Caco-2 (cell line): ENCODE measurements at places on chromosomes 1 and 21. TPM values are rescaled to one million over a fixed set of nuclear protein-coding genes. Genes with fewer than 3 reads are reported as not detected.

- DNase-seq: no peak
Measured at GRCh38 chr1:52240592-52241210, 98.8 kb downstream of the ZFYVE9 start.

- no peak for DNase-seq
Measured at GRCh38 chr1:55712148-55712547, 497.0 kb upstream of the USP24 start.

SLC9C2 gene
- total RNA-seq: not detected in 2 replicates

TCHH gene
- total RNA-seq: 0.39 and 0.54 TPM in 2 replicates

SMYD3 gene
- 33.0 and 37.7 TPM in 2 replicates for total RNA-seq

DNA sequence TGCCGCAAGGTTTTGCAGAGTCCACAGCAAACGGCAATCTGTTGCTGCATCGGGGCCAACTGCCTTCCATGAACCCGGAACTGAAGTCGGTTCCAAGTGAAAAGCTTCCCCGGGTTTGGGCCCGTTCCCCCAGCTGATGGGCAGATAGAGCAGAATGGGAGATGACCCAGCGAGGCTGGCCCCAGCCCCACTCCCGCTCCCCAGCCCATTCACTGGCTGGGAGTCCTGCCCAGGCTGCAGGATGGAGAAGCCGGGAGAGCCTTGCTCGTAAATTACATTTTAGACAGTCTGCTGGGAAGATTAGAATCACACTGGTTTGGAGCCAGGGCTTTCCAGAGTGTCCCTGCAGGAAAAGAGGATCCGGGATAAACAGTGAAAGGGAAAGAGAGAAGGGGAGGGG, 31.6 kb upstream of the PAX7 start:
- no peak for DNase-seq

GRCh38 chr1:80779275-80779674, 1021.5 kb upstream of the ADGRL2 start:
- DNase-seq: no peak

GRCh38 chr1:71784241-71784640, 498.1 kb downstream of the NEGR1 start:
- DNase-seq: no peak

SCP2 gene
- 67.0 and 74.5 TPM in 2 replicates for total RNA-seq

GRCh38 chr1:3033790-3034090, 12.5 kb downstream of the ACTRT2 start:
- DNase-seq: no peak

KRTAP19-6 gene
- total RNA-seq: not detected in 2 replicates

MACF1 gene
- total RNA-seq: 104 and 114 TPM in 2 replicates

ERICH3 gene
- not detected in 2 replicates for total RNA-seq

ADGRB2 gene
- 1.4 and 2.2 TPM in 2 replicates for total RNA-seq

ADGRL2 gene
- 3.8 and 4.6 TPM in 2 replicates for total RNA-seq
